Purkinje cell (primary cell): ENCODE measurements at places on chromosomes 16 and 17. TPM values are rescaled to one million over a fixed set of nuclear protein-coding genes. Genes with fewer than 3 reads are reported as not detected.

Gene RPH3AL
- polyA plus RNA-seq = 0.48 and 0.88 TPM in 2 replicates

Gene NEUROD2
- polyA plus RNA-seq = 0.36 and 2.9 TPM in 2 replicates

Gene MYO15A
- 0.70 and 1.0 TPM in 2 replicates for polyA plus RNA-seq

Gene HSPB9
- polyA plus RNA-seq = 0.62 TPM in 1 of 2 replicates, not detected in the other

Gene TNS4
- not detected in 2 replicates for polyA plus RNA-seq

Gene ITGA2B
- not detected in 2 replicates for polyA plus RNA-seq

Gene DLX3
- not detected in 2 replicates for polyA plus RNA-seq

Gene ETV4
- 0.36 and 0.77 TPM in 2 replicates for polyA plus RNA-seq

Gene KRTAP16-1
- polyA plus RNA-seq = not detected in 2 replicates

Gene VTN
- polyA plus RNA-seq = not detected in 2 replicates

Gene KIAA0753
- polyA plus RNA-seq = 6.8 and 11.4 TPM in 2 replicates

Gene DNAH9
- 8.3 and 18.5 TPM in 2 replicates for polyA plus RNA-seq
